ENCODE measurements at places on chromosomes 13 and 19.

GRCh38 chr19:30060531-30061222, 118.6 kb downstream of the URI1 start:
- no peak for DNase-seq

DNA sequence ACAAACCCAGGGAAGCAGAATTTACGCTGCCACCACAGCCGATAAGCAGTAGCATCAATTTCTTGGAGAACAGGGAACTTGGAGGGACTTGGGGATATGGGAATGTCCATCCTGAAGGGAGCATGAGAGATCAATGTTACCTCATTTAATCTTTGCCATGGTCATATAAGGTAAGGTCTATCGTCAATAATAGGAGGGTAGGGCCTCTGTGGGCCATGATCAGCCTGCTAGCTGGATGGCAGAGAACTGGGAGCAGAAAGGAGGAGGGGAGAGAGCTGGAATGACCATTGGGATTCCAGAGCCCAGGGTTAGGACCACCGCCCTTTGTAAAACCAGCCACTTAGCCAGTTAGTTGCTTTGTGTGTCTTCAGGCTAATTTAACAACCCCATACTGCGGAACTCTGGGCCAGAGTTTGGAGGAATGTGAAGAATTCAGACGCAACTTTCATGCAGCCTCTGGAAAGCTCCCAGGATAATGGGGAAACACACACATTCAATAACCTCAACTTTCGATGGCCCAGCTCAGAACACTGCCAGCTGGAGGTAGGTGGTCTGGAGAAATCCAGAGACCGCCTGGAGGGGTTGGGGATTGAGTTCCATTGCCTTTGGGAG, 40.3 kb downstream of the ZNF557 start:
- peak; percentile 21 for DNase-seq

DNA sequence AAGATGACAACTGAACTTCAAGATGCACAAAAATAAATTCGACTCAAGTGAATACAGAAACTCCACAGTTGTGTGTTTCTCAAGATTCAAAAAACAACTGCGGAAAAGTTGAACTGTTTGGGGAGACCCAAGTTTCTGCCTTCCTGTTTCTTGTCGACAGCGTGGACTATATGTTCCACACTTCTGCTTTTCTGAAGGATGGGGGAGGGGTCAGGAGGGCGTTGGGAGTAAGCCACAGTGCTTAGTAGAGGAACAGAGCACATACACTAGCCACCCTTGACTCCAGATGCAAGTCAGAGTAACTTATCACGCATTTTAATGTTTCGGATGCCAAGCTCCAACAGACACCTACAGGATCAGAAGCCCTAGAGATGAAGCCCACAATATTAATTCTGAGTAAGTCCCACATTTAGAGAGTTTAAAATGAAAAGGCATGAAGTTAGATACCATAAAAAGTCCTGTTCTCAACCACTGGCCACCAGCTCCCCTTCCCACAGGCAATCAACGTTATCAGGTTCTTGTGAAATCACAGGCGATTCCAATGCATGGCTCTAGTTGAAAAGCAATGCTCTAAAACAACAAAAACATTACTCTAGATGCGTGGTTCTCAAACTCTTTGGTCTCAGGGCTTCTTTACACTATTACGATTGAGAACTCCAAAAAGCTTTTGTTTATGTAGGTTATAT, 4.2 kb downstream of the TUBGCP3 start:
- DNase-seq, result peak; percentile 48

GRCh38 chr19:11064831-11065303, 24.4 kb upstream of the LDLR start:
- DNase-seq, result no peak

- DNase-seq, result no peak
These were observed 2428.4 kb downstream of the PCDH9 start for GRCh38 chr13:64801768-64802167.

- no peak for DNase-seq
These were observed 126.0 kb downstream of the TUBA3C start for GRCh38 chr13:19055611-19056010.

DNA sequence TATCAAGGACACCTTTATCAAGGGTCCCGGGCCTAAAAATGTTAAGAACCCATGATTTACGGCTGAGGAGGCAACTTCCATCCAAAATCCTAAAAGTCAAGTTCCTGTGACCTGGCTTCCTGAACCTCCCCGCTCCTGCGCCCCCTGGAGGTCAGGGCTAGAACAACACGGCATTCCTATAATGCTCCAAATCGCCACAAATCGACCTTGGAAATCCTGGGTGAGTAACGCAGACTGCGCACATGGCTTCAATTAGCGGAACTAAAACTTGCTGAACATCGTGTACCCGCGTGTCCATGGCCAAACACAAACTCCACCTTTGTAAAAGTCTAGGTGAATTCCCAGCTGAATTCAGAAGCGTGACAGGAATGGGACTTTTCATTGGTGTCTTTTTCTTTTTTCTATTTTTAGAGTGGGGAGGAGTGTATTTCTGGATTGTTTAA, 4.3 kb upstream of the C5AR1 start:
- DNase-seq, result peak; percentile 77

DNA sequence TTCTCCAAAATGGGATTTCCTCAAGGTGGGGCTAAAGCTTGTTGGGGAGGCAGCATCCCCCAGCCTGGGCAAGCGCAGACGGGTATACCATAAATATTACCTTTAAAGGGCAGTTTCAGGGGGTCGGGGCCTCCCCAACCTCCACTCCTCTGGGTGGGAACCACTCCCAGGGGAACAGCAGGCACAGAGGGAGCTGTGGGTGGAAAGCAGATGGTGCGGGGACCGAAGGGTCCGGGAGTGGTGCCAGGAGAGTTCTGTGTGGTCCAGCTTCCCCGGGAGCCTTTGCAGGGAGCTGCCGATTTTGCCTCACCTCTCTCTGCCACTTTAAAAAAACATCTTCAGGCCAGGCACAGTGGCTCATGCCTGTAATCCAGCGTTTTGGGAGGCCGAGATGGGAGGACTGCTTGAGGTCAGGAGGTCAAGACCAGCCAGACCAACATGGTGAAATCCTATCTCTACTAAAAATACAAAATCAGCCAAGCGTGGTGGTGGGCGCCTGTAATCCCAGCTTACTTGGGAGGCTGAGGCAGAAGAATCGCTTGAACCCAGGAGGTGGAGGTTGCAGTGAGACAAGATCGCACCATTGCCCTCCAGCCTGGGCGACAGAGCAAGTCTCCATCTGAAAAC, 5.5 kb downstream of the MAST3 start:
- DNase-seq, result no peak

- no peak for DNase-seq
These were observed 4.9 kb upstream of the SGCG start for GRCh38 chr13:23175920-23176319.

DNA sequence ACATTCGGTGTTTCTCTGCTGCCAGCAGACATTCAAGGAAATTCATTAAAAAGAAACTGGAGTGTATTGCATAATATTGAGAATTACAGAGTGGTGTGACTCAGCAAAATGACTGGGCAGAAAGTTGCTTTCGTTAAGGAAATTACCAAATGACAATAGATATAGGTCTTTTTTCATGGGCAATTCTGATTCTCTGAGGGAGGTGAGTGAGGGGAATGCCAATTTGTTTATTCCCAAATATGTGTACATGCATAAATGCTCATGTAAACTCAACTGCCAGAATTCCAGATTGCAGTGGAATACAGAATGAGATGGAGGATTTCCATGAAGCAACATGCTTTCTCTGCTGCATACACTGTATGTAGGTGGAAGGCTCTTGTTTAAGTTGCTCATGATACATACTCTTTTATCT, 1730.1 kb downstream of the SLITRK5 start:
- DNase-seq, result peak; percentile 58

- DNase-seq, result no peak
These were observed 2.7 kb upstream of the GNA15 start for GRCh38 chr19:3132971-3133792.

GRCh38 chr13:39916330-39916729, 260.9 kb downstream of the COG6 start:
- DNase-seq, result no peak

DNA sequence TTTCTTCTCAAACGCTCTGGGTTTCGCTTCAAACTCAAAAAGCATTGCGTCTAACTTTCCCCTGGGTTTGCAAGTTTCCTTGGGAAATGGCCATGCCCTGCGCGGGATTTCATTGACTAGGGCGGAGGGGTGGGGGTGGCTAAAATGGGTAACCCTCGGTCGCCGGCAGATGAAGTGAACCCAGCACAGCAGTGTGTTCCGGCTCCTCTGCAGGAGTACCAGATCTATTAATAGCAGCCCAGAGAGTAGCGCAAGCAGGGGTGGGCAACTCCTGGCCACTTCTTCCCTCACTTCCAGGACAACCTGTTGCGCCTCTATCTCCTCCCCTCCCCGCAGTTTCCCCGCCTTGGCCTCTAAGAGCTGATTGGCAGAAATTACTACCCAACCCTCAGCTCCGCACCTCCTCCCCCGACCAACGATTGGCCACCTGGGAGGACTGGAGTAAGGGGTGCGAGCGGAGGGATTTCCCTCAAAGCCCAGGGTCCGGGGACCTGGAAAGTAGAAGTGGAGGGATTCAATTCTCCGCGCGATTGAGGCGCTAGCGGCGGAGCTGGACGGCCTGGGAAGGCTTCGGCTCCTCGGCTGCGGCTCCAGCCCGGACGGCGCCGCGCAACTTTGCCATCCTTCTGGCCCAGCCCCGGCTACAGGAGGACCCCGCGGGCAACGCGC, at the start of gene FREM2:
TSS of gene FREM2 (plus strand) at position 501 of the 669 bp plus-strand sequence. CDS start 268 bp downstream, outside the sequence.
- peak; percentile 94 for DNase-seq

DNA sequence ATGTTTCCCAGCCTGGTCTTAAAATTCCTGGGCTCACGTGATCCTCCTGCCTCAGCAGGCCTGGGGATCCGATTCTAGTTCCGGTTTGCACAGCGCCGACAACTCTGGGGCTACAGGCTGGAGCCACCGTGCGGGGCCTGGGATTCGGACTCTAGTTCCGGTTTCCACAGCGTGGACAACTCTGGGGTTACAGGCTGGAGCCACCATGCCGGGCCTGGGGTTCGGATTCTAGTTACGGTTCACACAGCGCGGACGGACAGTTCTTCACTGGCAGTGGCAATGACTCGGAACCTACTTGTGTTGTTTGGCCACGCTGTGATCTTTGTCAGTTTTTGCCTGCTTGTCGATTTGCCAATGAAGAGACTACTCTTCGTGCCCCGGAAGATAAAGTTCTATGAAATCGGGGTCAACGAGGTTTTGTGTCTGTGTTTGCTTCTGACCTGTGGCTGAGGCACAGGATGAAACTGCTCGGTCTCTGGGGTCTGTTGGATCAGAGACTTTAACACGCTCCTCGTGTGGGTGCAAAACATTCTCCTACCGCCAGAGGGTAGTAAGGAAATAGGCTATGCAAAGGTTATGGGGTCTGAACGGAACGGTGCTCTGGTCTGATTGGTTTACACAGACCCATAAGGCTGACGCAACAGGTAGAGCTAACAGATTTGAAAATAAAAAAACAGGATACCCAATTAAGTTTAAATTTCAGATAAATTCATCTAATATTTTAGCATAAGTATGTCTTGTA, 12.1 kb upstream of the ZSCAN1 start:
- DNase-seq, result no peak

DNA sequence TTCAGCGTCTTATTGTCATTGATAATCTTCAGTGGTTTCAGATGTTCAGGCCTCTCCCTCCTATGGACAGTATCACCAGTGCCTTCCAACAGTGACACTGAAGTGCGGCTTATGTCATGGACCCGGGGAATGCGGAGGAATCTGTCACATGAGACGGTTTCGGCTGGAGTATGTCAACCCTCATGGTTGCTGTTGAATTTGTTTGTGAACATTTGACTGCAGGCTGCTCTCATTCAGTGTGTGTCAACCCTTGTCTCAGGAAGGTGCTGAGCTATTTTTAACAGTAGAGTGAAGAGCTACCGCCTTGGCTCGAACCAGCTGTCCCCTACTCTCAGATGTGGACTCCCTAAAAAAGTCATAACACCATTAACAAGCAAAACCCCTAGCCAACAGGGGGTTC, 138.8 kb upstream of the RNF113B start:
- no peak for DNase-seq

GRCh38 chr19:53463263-53463662, 4.3 kb upstream of the ZNF813 start:
- DNase-seq, result no peak

GRCh38 chr19:45613926-45614725, 12.1 kb upstream of the GPR4 start:
- DNase-seq, result peak; percentile 84

GRCh38 chr13:73492811-73493210, 434.0 kb downstream of the KLF5 start:
- no peak for DNase-seq

DNA sequence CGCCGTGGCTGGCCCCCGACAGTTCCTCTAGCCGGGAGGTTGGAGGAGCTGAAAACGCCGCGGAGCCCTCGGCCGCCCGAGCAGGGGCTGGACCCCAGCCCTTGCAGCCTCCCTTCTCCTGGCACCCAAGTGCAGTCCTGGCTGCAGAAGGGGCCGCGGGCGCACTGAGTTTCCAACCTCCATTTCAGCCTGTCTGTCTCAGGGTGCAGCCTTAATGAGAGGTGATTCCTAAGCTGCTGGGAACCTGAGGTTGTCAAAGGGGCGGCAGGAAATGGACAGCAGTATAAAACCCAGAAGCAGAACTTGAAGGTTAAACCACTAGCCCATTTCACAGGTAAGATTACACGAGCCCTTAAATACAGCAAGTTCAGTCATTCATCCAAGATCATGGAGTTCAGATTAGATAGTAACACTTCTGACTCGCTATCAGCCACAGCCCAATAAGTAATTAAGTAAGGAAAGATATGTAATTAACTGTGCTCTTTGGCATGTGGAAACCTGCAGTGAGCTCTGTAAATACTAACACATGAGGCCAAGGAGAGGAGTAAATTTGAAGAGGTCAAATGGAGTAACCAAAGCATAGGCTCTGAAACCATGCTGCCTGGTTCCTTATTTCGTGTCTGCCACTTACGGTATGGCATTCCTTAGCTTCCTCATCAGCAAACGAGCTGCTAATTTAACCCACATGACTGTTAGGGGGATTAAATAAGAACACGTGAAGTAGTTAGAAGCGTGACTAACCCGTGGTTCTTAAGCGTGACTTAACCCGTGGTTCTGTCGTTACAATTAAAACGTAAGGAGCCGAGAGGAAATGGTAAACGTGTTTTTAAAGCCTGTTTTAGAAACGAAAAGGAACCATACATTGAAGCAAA, 686 bp downstream of the SETDB2 start:
- peak; percentile 75 for DNase-seq

GRCh38 chr19:30669329-30670010, 297.3 kb downstream of the ZNF536 start:
- DNase-seq, result peak; percentile 63

GRCh38 chr13:70253411-70253810, 145.2 kb upstream of the KLHL1 start:
- DNase-seq, result no peak

GRCh38 chr13:48156466-48156865, 61.6 kb upstream of the MED4 start:
- DNase-seq, result peak; percentile 38

GRCh38 chr13:50131920-50132903, 117.0 kb downstream of the KCNRG start:
- DNase-seq, result no peak

- DNase-seq, result no peak
These were observed 636 bp upstream of the FOXO1 start for GRCh38 chr13:40666933-40667621.

DNA sequence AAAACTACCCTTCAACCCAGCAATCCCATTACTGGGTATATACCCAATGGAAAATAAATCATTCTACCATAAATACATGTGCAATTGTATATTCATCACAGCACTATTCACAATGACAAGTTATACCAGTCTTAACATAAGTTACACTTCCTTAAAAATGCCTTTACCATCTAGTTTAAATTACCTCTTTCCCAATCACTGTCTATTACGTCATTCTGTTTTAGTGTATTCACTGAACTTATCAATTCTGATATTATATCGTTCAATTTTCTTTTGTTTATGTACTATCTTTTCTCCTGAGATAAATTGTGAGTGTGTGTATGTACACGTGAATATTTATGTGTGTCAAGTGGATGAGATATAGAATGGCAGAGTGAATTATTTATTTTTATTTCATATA, 1416.8 kb downstream of the OLFM4 start:
- DNase-seq, result no peak

Measured in stomach (tissue), 19 donors.